Myocyte (in vitro differentiated cells): ENCODE measurements at places on chromosomes 3 and 15. TPM values are rescaled to one million over a fixed set of nuclear protein-coding genes. Genes with fewer than 3 reads are reported as not detected.

DNA sequence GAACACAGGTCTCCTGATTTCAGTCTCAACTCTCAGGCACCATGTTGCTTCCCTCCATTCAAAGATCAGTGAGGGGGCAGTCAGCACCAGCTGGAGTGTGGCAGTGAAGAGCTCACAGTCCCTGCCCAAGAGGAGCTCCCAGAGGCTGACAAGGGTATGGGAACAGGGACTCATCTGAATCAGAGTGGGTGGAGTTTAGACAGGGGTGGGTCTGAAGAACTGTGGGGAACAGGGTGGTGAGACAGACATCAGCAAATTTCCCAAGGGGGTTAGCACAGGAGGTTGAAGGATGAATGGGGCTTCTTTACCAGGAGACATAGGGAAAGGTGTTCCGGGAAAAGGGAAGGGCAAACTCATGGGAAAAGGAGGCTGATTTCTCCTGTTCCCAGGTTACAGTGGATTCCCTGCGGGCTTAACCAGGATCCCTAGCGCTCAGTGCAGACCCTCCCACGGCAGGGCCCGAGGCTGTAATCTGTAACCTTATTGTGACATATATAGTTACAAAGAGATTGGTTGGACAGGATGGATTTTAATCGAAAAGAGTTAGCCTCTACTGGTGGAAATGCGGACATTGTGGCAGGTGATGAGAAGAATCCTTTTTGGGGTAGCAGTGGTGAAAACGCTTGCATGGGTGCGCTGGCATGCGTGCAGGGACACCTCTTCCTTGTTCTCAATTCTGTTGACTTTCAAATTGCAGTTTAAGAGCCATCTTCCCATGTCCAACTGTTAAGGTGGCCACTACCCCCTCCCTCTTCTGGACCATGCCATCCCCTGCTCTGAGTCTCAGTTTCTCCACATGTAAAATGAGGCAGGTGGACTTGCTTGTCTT is 160.3 kb downstream of the SMAD6 start:
- DNase-seq, result peak; percentile 44

GRCh38 chr15:50137330-50137761 is 18.3 kb upstream of the ATP8B4 start:
- peak; percentile 44 for DNase-seq

- DNase-seq, result peak; percentile 66
Measured at GRCh38 chr3:119580067-119580760, 922 bp downstream of the ADPRH start.

DNA sequence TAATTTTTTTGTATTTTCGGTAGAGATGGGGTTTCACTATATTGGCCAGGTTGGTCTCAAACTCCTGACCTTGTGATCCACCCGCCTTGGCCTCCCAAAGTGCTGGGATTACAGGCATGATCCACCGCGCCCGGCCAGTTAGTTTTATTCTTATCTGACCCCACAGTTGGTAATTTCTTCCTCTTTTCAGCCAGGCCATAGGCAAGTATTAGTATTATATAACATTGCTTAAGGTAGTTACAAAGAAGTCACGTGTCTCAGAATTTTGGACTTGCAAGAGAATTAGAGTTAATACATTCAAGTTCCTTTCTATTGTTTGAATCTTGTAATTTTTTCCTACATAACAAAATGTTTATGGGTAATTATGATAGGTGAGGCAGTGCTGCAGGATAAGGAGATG is 334.8 kb downstream of the LPP start:
- no peak for DNase-seq

The GPX1 gene
- 109 and 116 TPM in 2 replicates for total RNA-seq

The KIF9 gene
- 6.9 and 8.9 TPM in 2 replicates for total RNA-seq

GRCh38 chr3:3800080-3800455 is 837 bp downstream of the LRRN1 start:
- no peak for DNase-seq

GRCh38 chr15:35663956-35664355 is 118.0 kb upstream of the DPH6 start:
- no peak for DNase-seq

The CLPX gene
- 37.2 and 40.7 TPM in 2 replicates for total RNA-seq

The HAPLN3 gene
- 8.7 and 11.9 TPM in 2 replicates for total RNA-seq

The GOLGA8R gene
- total RNA-seq, result 1.4 and 3.3 TPM in 2 replicates

DNA sequence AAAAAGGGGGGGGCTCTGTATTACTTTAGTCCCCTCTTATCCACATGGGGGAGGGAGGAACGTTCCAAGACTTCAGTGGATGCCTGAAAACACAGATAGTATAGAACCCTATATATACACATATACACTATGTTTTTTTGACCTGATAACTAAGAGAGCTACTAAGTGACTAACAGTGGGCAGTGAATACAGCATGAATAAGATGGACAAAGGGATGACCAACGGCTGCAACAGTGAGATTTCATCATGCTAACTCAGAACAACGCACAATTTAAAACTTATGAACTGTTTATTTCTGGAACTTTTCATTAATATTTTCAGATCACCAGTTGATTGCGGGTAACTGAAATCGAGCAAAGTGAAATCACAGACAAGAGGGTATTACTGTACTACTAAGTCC is 7.3 kb downstream of the DCUN1D1 start:
- DNase-seq, result no peak

The ZBBX gene
- total RNA-seq, result not detected in 2 replicates

DNA sequence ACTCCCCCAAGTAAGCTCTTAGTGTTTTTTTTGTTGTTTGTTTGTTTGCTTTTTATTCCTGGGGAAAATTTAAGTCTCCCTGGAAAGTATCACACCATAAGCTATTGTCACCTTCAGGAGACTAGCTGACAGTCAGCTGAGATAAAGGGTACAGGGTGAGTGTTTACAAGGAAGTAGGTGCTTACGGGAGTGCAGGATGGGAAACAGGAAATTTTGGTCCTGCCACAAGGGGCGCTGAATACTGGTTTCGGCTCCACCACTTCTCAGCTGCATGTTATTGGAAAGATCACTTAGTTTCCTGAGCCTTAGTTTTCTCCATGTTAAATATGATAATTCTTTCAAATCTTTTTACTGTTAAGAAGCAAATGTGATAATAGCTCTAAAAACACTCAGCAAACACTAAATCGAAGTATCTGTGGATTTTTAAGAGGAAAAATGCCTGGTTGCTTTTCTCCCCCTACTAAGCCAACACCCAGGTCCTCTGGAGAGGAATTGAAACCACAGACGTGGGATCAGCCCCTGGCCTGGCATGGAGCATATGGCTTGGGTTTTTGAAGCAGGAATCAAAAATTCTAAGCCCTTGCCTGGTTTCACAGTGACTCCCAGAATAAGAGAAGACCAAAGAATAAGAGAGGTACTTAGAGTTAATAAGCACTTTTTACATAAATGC is 90.7 kb downstream of the SCN11A start:
- peak; percentile 51 for DNase-seq

DNA sequence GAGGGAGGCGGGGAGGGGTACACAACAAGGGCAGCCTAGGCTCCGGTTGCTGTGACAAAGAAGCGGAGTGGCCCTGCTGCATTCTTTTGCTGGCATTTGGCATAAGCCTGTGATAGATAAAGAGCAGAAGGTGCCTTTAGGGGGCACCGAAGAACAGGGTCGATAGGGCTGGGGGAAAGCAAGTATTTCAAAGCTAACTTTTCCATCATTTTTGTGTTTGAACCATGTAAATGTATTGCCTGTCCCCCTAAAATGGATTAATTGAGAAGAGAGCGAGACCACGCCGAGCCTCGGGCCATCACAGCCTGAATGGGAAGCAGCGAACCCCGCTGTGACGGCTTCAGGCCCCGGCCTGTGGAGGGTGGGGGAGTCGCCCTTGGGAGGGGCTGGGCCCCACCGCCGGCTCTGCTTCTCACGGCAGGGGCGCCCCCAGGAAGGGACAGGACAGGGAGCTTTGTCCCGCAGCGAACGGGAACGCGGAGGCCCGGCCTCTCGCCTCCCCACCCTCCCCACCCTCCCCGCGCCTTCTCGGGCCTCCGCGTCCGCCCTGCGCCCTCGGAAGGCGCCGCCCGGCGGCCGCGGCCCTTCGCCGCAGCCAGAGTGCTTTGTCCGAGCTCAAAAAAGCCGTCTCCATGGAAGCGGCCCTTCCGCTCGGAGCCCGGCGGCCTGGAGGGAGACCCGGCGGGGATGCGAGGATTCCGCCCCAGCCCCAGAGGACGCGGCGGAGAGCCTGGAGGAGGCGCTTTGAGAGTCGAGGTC is 32.4 kb upstream of the ALDH1L1 start:
- peak; percentile 23 for DNase-seq

The UPK1B gene
- total RNA-seq, result not detected in 2 replicates

GRCh38 chr3:143895805-143896204 is 47.5 kb upstream of the SLC9A9 start:
- DNase-seq, result peak; percentile 32

- DNase-seq, result peak; percentile 39
Measured at GRCh38 chr3:172065967-172066762, 26.8 kb downstream of the FNDC3B start.

DNA sequence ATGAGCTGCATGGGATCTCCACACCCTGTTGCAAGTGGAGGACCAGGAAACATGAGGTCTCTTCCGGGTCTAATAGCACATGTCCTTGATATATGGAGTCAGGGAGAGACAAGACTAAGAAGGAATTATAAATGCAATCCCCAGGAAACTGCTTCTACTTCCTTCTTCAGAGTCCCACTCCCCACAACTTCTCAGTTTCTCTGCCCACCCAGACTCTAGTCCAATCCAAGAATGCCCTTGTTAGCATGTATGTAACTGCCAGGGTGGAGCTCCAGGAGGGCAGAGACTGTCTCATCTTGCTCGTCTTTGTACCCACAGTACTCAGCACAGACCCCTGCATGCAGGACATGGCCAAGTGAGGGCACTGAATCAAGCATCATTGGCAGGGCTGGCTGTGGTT is 8.3 kb downstream of the DAPK2 start:
- no peak for DNase-seq

DNA sequence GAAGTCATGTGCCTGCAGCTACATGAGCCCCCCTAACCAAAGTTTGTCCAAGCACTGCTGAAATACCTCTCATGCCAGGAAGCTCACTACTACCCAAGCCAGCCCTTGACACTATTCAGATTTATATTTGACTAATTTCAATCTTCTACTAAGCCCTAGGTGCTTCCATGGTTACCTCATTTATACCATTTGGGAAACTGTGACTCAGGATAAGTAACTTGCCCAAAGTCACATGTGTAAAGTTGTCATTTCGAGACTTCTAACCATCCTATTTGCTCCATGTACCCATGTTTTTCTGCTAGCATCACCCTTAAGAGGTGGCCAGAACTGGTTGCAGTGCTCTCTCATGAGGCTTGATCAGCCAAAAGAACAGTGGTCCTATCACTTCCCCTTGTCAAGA is 20.7 kb upstream of the TIMP4 start:
- no peak for DNase-seq

DNA sequence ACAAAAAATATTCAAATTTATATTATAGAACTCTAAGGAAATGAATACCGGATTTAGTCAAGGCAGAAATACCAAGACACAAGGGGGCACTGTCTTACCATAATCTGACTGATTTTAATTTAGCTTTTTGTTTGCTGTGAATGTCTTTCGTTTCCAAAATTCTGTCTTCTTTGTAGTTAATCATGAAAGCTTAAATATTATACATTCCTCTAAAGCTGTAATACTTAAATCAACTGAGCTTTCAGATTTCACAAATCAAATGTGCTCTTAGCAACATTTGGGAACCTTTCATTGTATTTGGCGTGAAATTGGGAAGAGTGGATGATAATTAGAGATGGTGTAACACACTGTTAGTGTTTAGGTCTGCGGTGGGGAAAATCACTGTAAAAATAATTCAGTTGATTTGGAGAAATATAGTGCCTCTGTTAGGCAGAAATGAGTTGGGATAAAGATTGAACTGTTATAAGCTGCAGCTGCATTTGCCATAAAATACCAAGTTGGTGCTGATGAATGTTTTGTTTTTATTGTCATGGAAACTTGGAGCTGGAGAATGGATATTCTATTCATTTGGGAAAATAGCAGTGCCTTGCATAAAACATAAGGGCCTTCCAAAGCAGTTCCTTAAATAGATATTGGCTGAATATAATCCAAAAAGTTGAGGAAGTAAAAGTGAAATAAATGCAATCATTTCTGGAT is 228.2 kb downstream of the TCF12 start:
- DNase-seq, result peak; percentile 77

GRCh38 chr3:17412950-17413530 is 329.4 kb downstream of the TBC1D5 start:
- DNase-seq, result peak; percentile 52

The TMEM212 gene
- total RNA-seq, result not detected in 2 replicates

The LCTL gene
- total RNA-seq, result 0.13 TPM in 1 of 2 replicates, not detected in the other

DNA sequence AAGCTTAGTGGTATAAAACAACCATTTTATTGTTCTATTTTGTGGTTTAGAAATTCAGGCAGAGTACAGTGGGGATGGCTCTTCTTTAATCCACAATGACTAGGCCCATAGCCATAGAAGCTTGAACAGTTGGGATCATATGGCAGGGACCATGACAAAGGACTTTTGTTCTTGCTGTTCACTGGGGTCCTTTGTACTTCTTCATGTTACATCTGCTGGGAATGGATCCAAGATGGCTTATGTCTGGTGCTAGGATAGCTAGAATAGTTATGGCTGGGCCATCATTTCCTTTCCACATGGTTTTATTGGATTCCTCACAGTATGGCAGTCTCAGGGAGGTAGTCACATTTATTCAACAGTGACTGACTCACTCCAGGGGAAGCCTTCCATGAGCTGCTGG is 427.9 kb upstream of the AGTR1 start:
- DNase-seq, result peak; percentile 41

GRCh38 chr15:77530576-77530975 is 102.1 kb downstream of the LINGO1 start:
- no peak for DNase-seq

The TUSC7 gene
- total RNA-seq, result not detected in 2 replicates

DNA sequence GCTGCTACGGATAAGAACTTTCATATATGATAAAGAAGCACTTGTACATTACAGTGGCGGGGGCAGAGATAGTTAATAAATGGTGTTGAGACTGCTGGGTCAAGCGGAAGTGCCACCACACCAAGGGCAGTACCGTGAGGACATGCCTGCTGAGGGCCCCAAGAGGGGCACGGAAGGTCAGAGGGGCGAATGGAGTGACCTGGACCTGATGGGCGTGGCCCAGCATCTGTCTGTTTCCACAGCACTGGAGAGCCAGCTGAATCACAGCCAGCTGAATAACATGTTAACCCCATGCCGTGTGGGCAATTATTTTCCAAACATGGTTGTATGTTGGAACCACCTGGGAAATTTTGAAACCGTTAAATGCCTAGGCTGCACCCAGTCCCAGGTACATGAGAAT is 37.2 kb downstream of the ANKDD1A start:
- DNase-seq, result peak; percentile 9

DNA sequence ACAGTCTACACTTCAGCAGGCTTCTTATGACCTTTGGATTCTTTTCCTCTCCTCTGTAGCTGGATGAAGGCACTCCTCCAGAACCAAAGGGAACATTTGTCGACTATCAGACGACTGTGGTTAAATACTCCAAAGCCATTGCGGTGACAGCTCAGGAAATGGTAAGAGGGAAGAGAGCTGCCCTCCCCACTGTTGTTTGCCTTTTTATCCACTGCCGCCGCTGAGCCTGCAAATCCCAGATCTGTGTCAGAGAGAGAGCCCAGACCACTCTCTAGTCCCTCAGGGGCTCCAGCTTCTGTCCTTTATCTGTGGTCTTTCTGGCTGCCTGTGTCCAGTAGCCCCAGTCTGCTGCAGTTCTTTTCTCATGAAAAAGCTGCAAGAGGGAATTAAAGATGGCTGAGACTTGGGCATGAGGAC is 261.5 kb upstream of the TPM1 start:
- peak; percentile 72 for DNase-seq
